ENCODE measurements at places on chromosomes 3 and 15.

DNA sequence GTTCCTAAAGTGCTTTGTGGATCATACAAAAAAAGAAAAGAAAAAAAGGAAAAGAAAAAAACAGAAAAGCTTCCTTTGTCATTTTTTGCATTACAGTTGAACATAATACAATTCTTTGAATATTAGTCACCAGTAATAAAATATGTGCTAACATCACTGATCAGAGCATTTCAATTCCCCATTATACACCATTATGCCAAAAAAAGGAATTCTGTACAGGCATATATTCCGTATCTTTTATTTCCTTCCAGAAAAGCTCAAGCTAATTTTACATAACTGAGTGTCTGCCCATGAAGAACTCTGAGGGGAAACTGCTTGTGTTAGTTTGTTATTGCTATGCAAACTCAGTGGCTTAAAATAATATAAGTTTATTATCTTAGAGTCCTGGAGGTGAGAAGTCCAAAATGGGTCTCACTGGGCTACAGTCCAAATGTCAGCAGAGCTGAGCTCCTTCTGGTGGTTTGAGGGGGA lies 377.9 kb downstream of the GAP43 start:
- DNase-seq = peak; percentile 57

DNA sequence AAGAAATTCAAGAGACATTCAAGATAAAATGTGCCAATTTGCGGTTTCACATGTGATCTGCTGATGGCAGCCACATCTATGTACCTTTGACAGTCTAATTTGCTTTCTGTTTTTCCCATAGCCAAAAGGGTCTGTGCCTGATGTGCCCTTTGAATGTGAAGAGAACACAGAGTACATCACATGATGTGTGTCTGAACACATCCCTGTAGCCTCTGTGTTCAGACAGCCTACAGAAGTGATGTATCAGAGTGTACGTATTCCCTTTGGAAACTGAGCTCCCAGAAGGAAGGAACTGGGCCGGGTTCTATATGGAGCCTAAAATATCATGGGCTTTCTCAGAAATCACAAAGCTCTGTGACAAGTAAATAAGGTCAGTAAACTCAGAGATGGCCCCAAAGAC lies 52.4 kb downstream of the BOC start:
- no peak for DNase-seq

DNA sequence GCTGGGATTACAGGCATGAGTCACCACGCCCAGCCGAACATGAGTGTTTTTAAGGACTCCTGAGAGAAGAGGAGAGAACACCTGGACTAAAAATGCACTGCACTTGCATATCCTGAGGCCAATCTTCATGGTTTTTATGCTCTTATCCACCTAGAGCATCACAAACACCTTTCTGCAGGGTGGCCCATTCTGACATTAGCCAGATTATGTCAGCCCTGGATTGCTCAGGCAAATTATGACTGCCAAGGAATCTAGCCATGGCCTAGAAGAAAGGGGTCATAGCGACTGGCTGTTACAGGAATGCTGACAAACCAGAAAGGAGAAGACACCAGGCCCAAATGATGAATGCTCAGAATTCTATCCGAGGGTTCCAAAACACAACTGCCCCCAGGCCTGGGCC lies 40.9 kb upstream of the HERC1 start:
- DNase-seq = no peak

GRCh38 chr3:71346061-71346460 lies 237.5 kb downstream of the FOXP1 start:
- no peak for DNase-seq

GRCh38 chr3:107212618-107213017 lies 164.6 kb upstream of the CCDC54 start:
- DNase-seq = no peak

DNA sequence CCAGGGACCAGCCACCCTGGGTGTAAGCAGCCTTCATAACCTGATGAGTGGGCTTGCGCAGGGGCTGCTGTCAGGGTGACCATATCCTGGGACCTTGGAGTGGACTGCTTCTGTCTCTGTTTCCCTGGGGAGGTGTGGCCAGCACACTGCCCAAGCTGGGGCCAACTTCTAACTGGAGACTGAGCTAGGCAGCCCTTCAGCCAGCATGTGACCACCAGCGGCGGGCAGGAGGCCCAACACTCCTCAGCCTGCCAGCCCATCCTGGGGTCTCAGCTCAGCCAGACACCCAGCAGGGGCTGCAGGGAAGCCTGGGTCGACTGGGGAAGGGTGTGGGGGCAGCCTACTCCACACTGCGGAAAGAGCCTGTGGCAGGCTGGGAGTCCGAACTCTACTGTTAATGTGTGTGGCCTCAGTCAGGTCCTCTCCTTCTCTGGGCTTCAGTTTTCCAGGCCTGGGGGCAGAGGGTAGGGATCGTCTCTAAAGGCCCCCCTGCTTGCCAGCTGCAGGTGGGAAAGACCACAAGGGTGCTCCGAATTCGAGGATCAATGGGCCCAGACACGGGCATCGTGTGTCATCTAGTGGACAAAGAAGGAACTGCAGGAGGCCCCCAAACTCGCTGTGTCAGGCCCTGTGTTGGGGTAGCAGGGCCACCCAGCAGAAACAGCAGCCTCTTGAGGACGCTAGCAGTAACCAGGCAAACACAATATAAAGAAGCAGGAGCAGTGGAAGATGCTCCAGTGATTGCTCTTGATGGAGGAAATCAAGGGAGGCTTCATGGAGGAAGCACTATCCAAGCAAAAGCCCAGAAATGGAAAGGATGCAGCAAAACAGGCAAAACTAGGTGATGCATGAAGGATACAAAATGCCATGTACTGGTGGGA lies 2.0 kb upstream of the SEMA3G start:
- peak; percentile 71 for DNase-seq

DNA sequence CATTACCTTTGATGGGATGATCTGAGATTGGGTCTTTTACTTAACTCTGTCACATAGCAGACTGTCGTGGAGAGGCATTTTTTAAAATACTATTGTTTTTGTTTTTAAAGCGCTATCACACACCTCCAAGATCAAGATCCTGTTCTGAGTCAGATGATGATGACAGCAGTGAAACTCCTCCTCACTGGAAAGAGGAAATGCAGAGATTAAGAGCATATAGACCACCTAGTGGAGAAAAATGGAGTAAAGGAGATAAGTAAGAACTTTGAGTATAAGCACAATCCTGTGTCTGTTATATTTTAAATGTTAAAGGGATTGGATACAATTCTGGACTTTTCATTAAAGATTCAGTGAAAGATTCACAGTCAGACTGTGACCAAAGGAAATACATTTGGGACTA lies 18.4 kb upstream of the ZBTB47 start:
- DNase-seq = peak; percentile 55

- peak; percentile 18 for DNase-seq
Observed at GRCh38 chr15:98719137-98719740, 70.9 kb downstream of the IGF1R start.

DNA sequence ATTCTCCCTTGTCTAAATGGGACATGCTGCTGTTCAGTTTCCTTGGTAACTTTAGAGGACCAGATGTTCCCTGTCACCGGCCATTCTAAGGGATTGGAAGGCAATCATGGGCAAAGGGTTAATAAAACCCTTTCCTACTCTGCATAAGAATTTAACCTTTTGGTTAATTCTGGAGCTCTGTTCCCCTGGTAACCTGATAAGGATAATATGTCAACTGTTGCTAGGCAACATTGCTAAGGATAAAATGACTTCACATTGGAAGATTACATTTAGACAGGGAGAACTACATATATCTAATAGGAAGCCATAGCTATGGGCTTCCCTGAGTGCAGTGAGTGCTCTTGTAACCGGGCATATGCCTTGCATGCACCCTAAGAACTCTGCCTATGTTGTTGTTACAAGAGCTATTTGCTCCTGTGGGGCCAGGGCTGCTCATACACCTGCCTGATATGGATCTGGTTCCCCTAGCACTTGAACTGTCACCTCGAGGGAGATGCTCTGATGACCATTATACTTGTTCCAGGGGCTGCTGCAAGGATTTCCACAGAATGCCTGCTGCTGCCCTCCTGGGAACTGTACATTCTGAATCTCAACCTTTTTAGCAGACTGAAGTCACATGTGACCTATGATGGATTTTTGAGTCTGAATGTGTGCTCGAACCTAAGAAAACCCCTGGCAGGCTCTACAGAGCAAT lies 326.3 kb upstream of the PDZRN3 start:
- DNase-seq = no peak

- no peak for DNase-seq
Observed at GRCh38 chr3:140493271-140493670, 184.6 kb upstream of the TRIM42 start.

- DNase-seq = no peak
Observed at GRCh38 chr3:71232895-71233294, 350.6 kb downstream of the FOXP1 start.

DNA sequence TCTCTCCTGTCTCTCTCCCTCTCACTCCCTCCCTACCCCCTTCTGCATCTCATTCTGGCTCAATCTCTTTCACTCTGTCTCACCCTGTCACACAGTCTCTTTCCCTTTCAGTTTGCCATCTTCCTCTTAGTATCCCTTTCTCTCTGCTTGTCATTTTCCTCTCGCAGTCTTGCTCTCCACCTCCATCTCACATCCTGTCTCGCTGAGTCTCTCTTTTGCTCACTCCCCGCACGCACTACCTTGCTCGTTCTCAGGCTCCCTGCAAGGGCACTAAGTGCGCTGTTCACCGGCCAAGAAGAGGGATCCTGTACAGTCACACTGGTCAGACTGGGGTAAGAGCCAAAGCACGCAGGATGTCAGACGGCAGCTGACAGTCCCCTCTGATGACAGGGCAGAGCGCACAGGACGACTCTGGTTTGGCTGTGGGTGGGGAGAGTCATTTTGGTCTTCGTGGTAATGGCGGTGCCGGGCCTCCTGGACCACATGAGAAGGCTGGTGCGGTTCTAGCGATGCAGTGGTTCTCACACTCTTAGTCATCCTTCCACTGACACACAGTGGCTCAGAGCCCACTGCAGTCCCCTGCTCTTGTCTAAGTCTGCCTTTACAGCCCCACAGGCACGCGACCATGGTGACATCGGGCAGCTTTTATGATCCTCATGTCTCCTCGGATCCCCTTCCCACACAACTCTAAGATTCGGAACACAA lies 356.8 kb downstream of the FOXP1 start:
- peak; percentile 25 for DNase-seq

- DNase-seq = peak; percentile 83
Observed at GRCh38 chr3:39000008-39000450, 51.7 kb downstream of the SCN11A start.

- peak; percentile 76 for DNase-seq
Observed at GRCh38 chr3:125137358-125138033, 75.1 kb downstream of the SLC12A8 start.

- DNase-seq = no peak
Observed at GRCh38 chr3:157418104-157418503, 18.5 kb upstream of the PTX3 start.

GRCh38 chr3:73080216-73080966 lies 18.9 kb downstream of the EBLN2 start:
- no peak for DNase-seq

- DNase-seq = peak; percentile 58
Observed at GRCh38 chr3:136141891-136142290, 54.2 kb downstream of the MSL2 start.

GRCh38 chr15:66138096-66138783 lies 115.3 kb downstream of the MEGF11 start:
- no peak for DNase-seq

DNA sequence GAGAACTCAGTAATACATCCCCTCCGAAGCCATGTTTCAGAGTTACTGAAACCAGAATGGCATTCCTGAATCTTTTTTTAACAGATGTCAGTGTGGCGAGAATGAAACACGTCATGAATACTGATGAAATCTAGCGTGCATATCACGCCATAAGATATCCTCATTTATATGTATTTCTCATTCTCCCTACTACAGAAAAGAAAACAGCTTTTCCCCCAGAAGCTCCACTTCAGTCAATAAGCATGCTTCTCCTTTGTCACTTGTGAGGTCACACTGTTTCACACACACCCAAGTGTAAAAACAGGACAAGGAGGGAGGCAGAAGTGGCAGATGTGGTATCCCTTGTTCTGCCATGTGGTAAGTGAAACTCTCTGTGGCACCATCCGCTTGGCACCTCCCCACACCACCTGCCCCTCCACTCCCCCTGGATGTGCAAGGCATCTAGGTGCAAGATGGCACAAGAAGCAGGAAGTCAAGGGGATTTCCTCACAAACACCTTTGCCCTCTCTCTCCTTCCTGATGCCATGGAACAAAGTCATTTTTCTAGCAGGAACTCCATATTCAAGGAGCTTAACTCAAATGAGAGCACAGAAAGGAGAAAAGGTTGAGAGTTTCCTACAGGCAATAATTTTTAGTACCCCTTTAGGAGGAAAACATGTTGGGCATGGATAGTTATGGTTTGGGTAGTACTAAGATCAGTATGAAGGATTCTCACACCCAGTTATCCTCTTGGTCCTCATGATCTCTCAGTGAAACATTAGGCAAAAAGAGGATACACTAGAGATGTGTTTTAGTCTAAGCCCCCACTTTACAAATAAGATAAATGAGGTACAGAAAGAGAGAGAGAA lies 47.5 kb upstream of the FRMD4B start:
- DNase-seq = no peak

DNA sequence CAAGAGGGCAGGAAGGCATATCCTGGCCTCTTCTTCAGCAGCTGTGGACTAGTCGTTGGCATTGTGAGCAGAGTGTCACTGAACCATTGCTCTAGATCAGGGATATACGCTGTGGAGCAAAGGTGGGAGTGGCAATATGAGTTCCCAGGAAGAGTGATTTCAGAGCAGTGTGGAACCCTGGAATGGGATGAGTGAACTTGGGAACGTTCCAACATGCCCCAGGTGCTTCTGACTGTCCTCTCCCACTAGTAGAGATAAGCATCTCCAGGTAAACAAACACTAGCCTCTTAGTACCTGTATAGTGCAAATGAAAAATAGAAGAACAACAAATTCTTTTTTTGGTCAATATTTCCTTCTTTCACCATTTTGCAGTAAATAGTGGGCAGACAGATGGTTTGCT lies 123.6 kb upstream of the VEPH1 start:
- DNase-seq = no peak

DNA sequence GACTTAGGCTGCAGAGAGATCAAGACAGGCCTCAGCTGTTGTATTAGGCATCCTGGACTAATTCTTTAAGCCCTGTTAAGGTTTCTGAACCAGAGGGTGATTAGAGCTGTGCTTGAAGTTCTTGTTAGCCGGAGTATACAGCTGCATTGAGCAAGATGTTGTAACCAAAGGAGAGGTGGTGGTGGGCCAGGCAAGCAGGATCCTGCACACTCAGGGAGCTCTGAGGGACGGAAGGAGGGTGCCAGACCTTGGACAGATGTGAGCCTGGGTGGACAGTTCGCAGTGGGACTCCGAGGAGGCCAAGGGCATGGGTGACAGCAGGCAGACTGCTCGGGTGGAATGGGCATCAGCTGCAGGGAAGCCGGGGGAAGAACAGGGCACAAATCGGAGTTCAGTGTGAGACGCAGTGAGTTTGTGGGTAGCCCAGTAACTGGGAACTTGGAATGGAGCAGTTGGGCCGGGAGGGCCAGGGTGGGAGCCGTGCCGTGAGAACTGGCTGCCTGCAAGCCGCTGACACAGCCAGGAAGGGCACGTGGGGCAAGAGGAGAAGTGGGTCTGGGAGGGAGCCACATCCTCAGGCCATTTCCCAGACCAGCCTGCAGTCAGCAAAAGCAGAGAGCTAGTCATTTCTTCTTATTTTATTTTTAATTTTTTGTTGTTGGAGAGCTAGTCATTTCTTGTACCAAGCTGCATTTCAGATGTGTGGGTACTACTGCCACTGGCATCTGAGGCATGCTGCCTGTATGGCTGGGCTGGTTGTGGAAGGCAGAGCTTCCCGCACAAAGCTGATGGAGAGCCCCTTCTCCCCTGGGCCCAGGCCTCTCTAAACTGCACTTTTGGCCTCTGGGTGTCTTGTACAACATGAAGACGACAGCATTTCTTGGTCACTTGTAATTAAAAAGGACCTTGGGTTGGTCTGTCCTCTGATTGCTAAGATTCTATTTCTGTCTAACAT lies 61.0 kb downstream of the PGPEP1L start:
- peak; percentile 52 for DNase-seq

GRCh38 chr3:140204271-140204984 lies 269.4 kb downstream of the CLSTN2 start:
- DNase-seq = no peak

Measured in GM23248 (cell line).